DMS79 treated with DMSO at 0.1 percent for 48 hours (cell line): ENCODE measurements at places on chromosomes 6 and 20.

DNA sequence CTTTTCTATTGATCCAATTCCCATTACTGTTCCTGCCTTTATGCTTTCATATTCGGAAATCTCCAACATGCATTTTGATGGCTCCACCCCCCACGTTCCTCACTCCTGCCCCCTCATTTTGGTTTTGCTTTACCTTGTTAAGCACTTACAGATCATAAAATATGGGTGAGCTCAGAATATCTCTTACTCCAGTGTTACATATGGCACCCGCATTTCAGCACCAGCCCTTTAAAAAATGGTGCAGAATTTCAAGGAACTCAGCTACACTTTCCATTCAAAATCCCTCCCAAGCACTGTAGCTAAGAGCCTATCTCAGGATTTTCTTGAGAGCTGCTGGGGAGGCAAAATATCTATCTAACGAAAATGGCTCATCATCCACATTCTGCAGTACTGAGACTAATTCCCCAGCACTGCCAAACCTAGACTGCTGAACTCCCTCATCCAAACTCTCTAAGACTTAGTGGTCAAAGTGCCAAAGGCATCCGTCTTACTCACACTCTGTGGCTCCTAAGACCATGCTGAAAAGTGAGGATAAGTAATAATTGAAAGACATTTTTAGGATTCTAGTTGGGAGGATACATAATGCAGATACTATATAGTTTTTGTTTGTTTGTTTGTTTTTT lies 7.8 kb downstream of the SGK1 start:
- no peak for DNase-seq

- no peak for DNase-seq
These were observed 22.5 kb downstream of the CUL9 start for GRCh38 chr6:43204271-43205105.

DNA sequence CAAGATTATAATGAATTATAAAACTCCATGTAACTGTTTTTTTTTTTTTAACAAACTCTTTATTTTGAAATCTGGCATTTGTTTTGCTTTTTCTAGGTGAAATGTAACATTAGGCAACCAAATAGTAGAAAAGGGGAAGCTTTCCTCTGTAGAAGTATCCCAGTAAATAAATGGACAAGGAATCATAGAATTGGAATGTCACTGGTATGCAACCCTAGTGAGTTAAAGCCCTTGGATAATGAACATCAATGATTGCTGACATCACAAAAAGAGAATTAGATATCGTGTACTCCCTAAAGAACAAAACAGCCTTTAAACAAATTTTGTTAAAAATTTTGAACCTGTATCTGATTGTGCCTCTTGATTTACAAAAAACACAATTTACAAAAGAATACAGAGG lies 93.9 kb upstream of the OGFRL1 start:
- DNase-seq, result no peak

GRCh38 chr6:144678844-144679243 lies 393.7 kb downstream of the UTRN start:
- DNase-seq, result no peak

GRCh38 chr6:15264902-15265761 lies 19.3 kb downstream of the JARID2 start:
- DNase-seq, result no peak

DNA sequence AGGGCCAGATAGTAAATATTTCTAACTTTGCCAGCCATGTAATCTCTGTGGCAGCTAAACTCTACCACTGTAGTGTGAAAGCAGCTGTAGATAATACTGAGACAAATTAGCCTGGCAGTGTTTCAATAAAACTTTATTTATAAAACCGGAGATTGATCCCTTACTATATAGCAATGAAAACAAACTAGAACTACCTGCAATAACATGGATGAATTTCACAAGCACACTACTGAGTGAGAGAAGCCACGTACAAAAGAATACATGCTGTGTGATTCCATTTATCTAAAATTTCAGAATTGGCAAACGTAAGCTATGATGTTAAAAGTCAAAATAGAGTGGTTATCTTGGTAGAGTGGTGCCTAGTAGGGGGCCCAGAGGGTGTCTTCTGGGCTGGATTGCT lies 198.7 kb upstream of the SGK1 start:
- DNase-seq, result no peak

DNA sequence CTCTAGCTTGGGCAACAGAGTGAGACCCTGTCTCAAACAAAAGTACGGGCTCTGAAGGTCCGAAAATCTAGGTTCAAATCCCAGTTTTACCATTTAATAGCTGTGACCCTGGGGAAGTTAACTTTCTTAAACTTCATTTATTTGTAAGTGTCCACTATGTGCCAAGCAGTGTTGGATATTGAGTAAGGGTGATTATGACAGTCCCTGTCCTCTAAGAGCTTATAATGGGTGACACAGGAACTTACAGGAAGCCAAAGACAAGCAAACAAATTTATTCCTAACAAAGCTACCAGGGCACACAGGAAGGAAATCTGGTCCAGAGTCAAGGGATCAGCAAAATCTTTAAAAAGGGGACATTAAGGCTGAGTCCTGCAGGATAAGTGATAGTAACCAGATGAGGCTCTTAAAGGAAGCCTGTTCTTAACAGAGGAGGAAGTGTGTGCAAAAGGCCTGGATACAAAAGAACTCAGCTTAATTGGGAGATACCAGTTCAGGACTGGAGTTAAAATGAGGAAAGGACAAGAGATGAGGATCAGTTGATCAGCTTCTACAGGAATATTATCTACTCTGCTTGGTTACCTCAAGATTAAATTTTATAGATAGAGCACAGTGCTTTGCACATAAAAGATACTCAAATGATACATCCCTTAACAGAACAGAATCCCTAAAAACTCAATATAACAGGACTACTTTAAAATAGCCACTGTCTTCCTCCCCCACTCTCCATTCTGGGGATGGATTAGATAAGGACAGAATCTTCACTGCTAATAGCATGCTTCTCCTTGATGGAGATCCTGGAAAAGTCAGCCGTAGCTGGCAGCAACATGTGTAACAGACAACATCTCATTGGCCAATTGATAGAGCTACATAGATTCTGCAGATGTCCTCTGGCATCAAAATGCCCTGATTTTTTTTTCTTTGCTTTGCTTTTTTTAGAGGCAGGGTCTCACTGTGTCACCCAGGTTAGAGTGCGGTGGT lies 6.1 kb downstream of the SNX3 start:
- DNase-seq, result no peak

DNA sequence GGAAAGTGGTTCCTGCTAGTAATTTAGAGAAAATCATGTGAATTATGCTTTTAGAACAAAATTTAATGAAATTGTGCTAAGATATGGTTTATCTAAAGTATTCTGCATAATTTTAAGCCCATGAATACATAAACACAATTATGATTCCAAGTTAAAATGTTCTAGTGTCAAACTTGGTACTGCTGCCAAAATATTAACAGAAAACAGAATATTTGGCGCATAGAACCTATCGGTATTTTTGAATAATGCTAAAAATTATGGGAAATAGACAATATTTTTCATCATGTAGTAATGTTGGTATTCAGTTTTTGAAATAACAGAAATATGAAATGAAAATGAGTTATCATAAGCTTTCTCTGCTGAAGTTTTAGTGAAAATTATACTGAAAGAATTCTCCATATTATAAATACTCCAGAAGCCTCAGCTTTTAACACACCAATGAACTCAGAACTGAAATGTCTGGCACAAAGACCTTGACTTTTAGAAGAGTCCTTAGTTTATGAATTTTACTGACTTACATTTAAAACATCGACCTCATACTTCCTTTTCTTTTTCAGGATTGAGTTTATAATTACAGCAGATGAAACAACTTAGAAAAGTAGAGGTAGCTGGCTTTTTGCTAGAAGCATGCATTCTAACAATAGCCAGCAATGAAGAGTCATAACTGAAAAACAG lies 1192.3 kb upstream of the GJE1 start:
- no peak for DNase-seq

- DNase-seq, result peak; percentile 29
These were observed 50.1 kb downstream of the CYP24A1 start for GRCh38 chr20:54123587-54124180.

- no peak for DNase-seq
These were observed 72.3 kb upstream of the CCN2 start for GRCh38 chr6:132023490-132023889.

- DNase-seq, result no peak
These were observed 63.3 kb downstream of the SNAP25 start for GRCh38 chr20:10281911-10282310.

DNA sequence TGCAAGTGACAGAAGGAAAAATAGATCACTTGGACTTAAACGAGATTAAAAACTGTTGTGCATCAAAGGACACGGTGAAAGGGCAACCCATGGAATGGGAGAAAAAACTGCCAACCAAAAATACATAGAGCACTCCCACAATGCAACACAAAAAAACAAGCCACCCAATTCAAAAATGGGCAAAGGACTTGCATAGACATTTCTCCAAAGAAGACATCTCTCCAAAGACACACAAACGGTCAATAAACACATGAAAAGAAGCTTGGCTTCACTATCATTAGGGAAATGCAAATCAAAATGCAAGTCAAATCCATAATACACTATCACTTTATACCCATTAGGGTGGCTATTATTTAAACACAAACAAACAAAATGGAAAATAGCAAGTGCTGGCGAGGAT lies 45.0 kb downstream of the PXDC1 start:
- no peak for DNase-seq

GRCh38 chr6:135617222-135617621 lies 119.7 kb upstream of the AHI1 start:
- no peak for DNase-seq

- DNase-seq, result no peak
These were observed 53.6 kb downstream of the KAT14 start for GRCh38 chr20:18191306-18191705.

- no peak for DNase-seq
These were observed 109.4 kb upstream of the GRIK2 start for GRCh38 chr6:101284131-101284530.

GRCh38 chr6:82711105-82711827 lies 347.6 kb downstream of the TPBG start:
- DNase-seq, result no peak

GRCh38 chr20:45059022-45059728 lies 41.8 kb downstream of the KCNS1 start:
- DNase-seq, result no peak

DNA sequence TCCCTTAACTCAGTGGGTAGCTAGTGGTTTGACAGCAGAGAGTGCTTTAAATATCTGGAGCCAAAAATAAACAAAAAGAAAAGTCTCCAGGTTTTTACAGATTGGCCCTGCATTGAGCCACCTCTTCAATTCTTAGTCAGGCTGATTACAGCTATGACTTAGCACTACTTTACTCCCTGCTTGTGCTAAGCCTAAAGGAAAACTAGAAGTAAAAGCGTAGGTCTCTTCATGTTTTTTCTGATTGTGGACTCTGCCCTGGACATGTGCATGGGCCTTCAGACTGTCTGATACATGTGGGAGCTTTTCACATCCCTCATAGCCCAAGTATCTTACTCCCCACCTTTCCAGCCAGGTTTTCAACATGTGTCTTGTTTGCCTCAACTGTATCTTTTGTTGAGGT lies 33.3 kb downstream of the KPNA5 start:
- no peak for DNase-seq

- no peak for DNase-seq
These were observed 691.9 kb downstream of the RFPL4B start for GRCh38 chr6:113039005-113039404.

- no peak for DNase-seq
These were observed 107.2 kb downstream of the AGPAT4 start for GRCh38 chr6:161166677-161167076.

- no peak for DNase-seq
These were observed 120.5 kb downstream of the RFX6 start for GRCh38 chr6:116997496-116997895.

- no peak for DNase-seq
These were observed 262.0 kb downstream of the HIVEP2 start for GRCh38 chr6:142682985-142683384.
